Stimulated activated CD4-positive, alpha-beta T cell treated with anti-CD3 and anti-CD28 coated beads, TNF-alpha, amount 100 ng/mL, for 1 hour (primary cell): ENCODE measurements at places on chromosomes 4 and X.

DNA sequence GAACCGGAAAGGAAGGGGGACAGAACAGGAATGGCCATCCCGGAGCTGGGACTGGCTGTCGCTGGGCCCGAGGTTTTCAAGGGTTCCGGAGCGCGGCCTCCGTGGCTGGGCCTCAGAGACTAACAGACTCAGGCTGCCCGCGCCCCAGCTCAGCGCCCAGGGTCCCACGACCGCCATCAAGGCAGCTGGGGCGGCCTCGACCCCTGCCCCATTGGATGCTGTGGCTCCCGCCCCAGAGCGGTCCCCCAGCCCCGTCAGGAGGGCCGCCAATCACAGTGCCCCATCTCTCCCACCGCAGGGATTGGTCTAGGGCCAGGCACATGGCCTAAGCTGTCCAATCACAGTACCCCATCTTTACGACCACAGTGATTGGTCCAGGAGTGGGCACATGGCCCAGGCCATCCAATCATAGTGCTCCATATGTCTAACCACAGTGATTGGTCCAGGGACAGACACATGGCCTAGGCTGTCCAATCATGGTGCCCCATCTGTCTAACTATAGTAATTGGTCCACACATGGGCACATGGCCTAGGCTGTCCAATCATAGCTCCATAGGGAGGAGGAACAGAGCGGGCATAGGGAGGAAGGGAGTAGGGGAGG lies 105.3 kb upstream of the NKX1-1 start:
- DNase-seq: no peak

- no peak for DNase-seq
Observed at GRCh38 chrX:38919202-38919601, 117.9 kb downstream of the MID1IP1 start.

- no peak for DNase-seq
Observed at GRCh38 chr4:91113130-91113706, 986.0 kb downstream of the CCSER1 start.

DNA sequence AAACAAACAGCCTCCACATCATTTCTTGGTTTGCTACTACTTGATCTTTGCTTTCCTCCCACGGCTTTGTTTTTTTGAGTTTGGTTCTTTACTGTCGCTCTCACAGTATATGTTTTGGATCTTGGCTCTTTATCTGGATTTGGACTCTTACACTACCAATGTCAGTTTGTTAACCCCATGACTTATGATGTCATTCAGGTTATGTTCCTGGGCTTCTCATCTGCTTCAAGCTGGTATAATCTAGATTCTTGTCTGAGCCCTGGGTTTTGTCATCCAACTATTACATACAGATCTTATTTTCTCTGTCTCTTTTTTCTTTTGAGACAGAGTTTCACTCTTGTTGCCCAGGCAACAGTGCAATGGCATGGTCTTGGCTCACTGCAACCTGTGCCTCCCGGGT lies 482.9 kb upstream of the TEX13C start:
- no peak for DNase-seq

DNA sequence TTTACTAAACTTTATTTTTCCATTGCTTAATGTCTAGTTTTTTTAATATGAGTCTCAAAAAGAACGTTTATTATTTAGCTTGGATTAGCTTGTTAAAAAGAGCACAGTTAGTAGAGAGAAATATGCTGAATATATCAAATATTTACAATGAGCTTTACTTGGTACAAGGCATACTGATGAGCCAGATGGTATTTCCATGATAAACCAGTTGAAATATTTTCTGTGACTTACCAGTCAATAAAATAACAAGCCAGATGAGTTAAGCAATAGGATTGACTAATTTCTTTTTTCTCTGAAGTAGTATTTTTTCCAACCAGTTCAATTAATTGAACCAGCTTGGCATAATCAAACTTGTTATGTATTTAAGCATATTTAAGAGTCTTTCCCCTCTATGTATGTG lies 134.1 kb downstream of the KLHL34 start:
- DNase-seq: no peak

DNA sequence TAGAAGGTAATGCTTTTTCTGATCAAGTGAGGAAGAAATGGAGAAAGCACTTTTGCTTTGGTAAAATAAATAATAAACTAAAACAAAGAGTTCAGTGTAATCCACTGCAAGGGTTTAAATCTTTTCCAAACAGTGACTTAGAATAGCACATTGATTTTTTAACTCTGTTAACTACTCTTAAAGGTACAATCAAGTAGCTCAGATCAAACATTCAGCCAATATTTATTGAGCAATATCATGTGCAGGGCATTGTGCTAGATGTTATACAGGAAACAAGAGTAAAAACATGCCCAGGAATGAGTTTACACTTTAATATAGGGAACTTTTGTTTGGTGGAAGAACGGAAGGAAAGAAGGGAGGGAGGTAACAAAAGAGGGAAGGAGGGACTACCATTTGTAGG lies 479.8 kb downstream of the KLHL13 start:
- no peak for DNase-seq

DNA sequence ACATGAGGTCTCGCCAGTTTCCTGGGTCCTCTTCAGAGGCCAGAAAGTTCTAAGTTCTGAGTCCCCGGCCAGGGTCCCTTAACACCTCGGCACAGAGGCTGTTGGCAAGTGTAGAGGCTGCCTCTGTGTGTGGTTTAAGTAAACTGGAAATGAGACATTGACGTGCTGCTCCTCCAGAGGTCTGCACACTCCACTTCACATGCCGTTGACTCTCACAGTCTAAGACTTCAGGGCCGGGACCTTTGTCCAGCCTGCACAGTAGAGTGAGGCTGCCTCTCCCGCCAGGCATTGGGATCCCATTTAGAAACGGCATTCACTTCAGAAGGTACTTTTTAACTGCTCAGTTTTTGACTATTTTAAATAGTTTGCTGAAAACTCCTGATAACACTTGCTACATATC lies 10.6 kb upstream of the TADA2B start:
- DNase-seq: no peak

- no peak for DNase-seq
Observed at GRCh38 chr4:37599092-37599790, 86.9 kb downstream of the RELL1 start.

DNA sequence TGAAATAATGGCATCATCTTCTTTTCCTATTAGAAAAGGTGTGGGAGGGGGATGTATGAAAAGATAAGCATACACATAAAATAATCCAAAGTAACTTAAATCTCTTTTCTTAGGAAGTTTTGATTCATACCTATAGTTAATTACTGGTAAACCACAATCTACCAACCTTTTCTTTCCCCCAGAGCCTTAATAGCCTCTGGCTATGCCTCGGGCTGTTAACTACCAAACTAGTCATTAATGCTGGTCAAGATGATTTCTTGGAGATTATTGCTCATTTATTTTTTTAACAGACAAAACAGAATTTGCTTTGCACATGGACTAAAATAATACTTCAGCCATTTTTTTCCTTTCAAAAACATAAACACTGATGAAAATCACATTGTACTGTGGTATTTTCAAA lies 16.9 kb downstream of the NAA11 start:
- no peak for DNase-seq

GRCh38 chr4:71648923-71649322 lies 135.0 kb downstream of the GC start:
- no peak for DNase-seq

DNA sequence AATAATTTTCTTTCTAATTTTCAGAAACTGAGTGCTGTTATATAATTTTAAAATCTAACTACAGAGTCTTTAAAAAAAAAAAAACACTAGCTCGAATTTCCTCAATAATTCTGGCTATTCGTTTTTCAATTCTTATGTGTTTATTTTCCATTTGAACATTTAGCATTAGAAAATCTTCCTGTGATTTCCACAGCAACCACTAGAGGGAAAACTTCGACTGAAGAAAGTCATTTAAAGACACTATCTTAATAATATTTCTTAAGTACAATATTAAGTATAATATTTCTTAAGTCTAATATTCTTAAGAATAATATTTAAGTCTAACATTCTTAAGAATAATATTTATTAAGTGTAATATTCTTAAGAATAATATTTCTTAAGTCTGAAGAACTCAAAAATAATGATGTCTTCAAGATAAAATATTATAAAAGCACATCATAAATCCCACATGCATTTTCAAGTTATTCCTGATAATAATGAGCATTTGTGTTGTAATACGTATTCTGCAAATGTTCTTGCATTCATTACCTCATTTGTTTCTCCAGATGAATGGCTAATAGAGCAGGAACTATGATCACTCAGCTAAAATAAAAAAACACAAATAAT lies 118.4 kb upstream of the WDR17 start:
- DNase-seq: no peak

- DNase-seq: no peak
Observed at GRCh38 chrX:39811376-39811775, 286.4 kb downstream of the BCOR start.

DNA sequence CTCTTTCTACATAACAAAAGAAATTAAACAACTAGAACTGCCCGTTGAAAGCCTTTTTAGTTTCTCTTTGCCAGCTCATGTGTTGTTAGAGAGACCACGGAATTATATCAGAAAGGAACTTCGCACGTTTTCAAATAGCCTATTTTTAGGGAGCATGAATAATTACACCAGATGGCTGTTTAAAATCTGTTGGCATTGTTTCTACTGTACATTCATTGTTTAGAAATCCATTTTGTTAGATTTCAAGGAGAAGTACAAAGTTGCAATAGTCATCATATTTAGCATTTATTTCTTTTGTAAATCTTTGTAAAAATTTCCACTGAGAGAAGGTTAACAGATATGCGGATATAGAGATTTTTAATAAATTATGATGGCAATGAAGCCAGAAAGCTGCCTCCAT lies 403.0 kb upstream of the HS3ST1 start:
- no peak for DNase-seq

DNA sequence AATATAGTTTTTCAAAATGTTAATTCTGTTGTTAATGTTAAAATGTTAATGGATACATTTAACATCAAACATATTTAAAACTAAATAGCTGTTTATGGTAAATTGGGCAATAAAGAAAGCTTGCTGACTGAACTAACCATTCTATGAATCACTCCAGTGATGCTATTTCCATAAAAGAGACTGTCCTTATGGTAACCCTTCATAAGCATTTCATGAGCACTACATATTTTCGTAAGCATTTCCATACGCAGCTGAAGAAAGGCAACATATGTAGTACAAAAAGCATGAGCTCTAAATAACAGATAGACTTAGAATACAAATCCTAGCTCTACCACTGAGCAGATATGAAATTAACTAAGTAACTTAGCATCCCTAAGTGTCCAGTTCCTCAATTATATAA lies 188.9 kb downstream of the COL25A1 start:
- DNase-seq: no peak

DNA sequence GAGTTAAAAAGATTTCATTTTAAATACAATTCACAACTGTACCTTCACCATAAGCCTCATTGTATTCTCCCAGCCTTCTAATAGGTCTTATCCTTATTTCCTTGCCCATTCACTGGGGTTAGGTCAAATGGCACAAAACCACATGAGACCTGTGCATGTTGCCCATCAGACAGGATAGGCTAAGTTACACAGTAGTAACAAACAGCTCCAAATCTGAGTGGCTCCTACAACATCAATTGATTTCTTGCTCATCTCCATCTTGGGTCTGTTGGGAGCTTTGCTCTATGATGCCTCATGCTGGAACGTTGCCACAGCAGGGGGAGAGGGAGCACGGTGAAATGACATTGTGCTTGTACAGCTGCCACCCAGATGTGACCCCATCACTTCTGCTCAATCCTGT lies 70.6 kb downstream of the DHX15 start:
- no peak for DNase-seq

DNA sequence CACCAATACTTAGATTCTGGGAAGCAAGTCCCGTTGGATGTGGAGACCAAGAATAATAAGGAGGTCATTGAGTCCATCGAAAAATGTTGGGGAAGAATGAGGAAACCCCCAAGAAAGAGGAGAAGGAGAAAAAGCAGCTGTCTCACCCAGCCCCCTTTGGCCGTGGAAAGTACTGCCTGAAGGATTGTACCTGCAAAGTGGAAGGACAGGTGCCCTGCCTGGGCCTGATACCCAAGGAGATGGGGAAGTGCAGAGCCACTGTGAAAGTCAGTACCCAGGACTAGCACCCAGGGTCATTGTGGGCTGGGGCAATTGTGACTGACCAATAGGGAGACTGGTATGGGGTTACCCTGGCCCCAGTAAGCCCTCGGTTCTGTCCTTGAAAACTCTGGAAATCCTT lies 13.8 kb upstream of the CFAP299 start:
- DNase-seq: no peak

GRCh38 chr4:16212138-16212782 lies 14.0 kb downstream of the TAPT1 start:
- DNase-seq: no peak

GRCh38 chr4:125520258-125520990 lies 205.7 kb downstream of the FAT4 start:
- DNase-seq: no peak

DNA sequence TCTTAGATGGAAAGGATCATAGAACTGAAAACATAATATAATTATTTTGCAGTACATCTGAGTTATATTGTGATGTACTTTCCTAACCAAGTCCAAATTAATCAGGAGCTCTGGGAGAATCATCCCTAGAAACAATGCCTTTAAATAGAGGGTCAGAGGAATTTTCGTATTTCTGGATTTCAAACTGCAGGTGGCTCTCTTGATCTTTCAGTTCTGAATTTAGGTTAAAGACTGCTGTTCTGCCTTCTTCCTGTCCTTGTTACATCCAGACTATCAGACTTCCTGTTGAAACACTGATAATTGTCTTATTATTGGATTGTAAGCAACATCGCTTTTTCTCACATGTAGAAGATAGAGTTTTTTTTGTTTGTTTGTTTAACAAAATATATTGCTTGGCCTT lies 142.7 kb downstream of the RPA4 start:
- no peak for DNase-seq

DNA sequence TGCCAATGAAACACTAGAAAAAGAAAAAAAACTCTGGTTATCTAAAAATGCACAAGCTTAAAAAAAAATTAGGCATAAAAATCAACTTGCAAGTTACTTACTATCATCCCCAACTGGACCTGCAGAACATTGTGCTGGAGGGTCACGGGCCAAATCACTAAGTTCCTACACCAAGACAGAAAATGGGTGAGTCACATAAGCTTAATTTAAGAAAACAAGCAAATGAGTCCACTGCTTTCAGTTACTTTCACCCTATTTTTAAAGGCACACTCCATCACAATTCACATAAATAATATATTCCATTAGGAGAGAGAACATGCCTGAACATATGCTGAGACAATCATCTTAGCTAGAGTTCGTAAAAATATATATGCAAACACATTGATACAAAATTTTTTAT lies 17.7 kb downstream of the UBE2D3 start:
- no peak for DNase-seq

- DNase-seq: no peak
Observed at GRCh38 chrX:41236629-41237028, 97.3 kb upstream of the DDX3X start.

- no peak for DNase-seq
Observed at GRCh38 chr4:60562334-60562733, 637.8 kb upstream of the ADGRL3 start.

- DNase-seq: no peak
Observed at GRCh38 chr4:124883632-124884031, 171.1 kb upstream of the ANKRD50 start.

- no peak for DNase-seq
Observed at GRCh38 chrX:13007519-13008188, 32.7 kb downstream of the TMSB4X start.
